ENCODE measurements at places on chromosomes 1 and 21.

GRCh38 chr1:86016076-86016759 lies 140.4 kb downstream of the COL24A1 start:
- no peak for DNase-seq

- no peak for DNase-seq
Measured at GRCh38 chr1:54940042-54940441, 40.4 kb upstream of the TMEM61 start.

GRCh38 chr1:214135886-214136285 lies 145.1 kb upstream of the SMYD2 start:
- DNase-seq: no peak

DNA sequence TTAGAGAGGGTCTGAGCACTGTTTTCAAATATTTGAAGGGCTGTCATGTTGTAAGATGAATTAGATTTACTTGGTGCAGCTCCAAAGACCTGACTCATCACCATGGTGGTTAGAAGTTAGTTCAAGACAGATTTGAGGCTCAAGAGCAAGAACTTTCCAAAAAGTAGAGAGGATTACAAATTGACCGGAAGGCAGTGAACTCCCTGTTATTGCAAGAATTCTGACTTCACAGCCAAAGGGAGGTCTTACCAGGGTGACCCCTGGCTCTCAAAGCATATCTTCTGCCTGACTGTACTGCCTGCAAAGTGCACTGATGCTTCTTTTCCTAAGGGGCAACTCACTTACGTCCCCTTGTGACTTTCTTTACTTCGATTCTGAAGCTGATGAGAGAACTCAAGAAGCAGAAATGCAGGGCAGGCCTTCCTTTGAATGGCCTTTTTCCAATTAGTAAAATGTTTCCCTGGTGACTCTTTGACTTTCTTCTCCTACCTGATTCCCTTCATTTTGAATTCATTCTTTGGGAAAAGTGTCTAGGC lies 86.4 kb downstream of the NAV1 start:
- no peak for DNase-seq

DNA sequence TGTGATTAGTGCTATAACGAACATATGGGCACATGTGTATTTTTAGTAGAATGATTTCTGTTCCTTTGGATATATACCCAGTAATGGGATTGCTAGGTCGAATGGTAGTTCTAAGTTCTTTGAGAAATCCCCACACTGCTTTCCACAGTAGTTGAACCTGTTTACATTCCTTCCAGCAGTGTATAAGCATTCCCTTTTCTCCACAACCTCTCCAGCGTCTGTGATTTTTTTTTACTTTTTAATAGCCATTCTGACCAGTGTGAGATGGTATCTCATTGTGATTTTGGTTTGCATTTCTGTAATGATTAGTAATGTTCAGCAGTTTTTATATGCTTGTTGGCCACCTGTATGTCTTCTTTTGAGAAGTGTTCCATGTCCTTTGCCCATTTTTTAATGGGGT lies 81.8 kb upstream of the SLC44A3 start:
- DNase-seq: no peak

GRCh38 chr1:231594123-231594522 lies 32.5 kb upstream of the DISC1 start:
- no peak for DNase-seq

DNA sequence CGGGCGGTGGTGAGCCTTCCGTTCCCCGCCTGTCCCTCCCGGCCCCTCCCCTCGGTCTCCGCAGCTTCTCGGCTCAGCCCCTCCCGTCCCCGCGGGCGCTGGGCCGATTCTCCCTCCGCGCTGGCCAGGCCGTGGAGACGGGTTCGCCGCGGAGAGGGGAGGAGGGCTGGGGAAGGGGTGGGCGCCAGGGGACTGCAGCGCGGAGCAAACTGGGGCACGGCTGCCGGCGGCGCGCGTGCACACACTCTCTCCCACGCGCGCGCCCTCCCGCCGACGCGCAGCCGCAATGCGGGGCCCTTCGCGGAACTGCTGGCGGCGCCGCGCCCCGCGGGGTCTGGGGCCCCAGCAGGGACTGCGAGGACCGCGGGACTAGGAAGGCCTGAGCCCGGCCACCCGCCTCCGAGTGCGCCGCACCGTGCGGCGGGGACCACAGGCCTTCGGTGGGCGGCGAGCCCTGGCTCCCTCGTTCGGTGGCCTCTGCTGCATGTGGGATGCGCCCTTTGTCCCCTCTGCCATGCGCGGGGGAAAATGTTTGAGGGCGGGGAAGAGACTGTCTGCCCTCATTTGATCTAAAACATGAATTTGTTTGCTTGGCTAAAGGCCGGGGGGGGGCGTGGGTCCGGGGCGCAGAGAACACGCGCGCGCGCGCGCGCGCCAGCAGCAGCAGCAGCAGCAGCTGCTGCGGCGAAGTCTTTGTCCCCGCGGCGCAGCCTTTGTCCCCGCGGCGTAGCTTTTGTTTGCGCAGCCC lies 90.7 kb upstream of the VAMP3 start:
- no peak for DNase-seq

DNA sequence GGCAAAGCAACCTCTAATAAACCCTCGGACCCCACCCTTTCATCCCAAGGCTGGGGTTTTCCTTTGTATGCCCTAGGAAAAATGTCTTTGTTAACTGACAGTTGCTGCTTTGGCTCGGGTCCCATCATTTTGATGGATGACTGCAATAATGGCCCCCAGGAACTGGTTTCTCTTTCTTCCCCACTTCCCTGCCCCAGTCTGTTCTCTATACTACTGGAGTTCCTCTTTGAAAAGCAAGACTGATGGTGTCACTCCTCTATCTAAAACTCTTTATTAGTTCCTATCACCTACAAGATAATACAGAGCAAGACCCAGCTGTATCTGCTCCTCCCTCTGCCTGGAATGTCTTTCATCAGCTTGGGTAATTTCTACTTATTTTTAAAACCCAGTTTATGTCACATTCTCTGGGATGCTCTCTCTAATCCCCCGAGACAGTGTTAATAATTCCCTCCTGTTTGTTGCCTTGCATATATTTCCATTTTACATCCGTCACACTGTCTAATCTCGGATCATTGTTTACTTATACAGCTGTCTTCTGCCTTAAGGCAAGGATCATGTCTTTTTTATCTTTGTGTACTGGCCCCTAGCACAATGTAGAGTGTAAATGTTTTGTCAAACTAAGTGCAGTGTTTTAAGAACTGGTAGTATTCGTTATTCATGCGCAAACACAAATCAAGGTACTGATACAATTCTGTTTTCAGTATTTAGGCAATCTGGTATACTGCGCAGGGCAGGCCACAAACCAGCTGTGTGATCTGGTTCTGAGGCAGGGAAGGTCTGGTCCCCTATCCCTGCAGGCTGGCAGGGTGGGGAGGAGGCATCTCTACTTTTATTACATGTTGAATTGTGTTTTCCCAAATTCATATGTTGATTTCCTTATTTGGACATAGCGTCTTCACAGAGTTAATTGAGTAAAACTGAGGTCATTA lies 16.1 kb downstream of the SLAMF1 start:
- DNase-seq: no peak

GRCh38 chr1:153577624-153578051 lies 12.0 kb upstream of the S100A2 start:
- DNase-seq: no peak

- no peak for DNase-seq
Measured at GRCh38 chr1:59706303-59706599, 108.5 kb upstream of the HOOK1 start.

DNA sequence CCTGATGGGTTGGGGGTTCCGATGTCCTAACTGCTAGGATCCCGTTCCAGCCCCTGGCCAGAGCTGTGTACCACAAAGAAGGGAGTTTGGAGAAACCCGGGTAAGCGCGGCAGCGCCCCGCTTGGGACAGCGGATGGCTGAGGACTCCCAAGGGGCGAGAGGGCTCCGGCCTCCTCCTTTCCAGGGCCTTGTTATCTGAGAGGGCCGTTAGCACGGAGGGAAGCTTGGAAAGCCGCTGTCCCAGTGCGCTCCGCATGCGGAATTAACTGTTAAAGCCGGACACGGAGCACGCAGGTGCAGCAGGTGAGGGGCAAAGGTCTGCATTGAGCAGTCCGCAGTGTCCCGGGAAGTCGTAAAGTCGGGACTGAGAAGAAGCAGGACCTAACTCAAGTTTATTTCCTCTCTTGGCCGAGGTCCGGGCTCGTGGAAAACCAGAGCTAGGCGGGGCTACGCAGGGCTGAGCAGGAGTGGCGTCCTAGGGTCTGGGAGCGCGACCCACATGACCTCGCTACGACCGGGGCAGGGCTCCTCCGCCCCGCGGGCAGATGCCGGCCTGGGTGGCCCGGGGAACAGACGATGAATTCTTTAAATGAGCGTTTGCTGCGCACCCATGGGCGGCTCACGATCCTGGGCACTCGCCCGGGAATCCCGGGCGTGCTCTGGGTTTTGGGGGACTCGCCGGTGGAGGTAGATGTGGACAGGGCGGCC lies 4.5 kb downstream of the LHX4 start:
- no peak for DNase-seq

- DNase-seq: no peak
Measured at GRCh38 chr1:156104065-156104810, 10.3 kb upstream of the LMNA start.

DNA sequence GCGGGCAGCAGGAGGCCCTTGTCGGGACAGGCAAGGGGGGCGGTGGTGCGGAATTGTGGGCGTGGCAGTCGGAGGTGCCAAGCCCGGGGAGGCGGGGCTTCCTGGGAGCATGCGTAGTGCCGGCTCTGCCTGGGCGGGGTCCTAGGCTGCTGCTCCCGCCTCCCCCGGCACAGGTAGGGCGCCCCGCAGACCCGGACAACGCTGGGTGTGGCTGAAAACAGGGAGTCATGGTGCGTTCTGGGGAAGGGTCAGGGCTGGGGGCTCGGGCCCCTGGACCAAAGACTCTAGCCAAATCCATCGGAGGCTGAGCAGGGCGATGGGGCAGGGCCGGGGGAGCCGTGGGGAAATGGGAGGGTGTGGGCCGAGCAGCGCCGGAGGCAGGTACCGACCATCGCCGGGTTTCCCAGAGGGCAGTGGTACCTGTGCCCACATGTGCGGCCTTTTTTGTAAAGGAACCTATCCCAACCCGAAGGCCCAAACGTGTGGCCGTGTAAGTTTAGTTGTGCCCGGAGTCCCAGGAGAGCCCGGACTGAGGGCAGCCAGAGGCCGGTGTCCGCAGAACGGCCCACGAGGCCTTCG lies 231.9 kb downstream of the SDCCAG8 start:
- no peak for DNase-seq

DNA sequence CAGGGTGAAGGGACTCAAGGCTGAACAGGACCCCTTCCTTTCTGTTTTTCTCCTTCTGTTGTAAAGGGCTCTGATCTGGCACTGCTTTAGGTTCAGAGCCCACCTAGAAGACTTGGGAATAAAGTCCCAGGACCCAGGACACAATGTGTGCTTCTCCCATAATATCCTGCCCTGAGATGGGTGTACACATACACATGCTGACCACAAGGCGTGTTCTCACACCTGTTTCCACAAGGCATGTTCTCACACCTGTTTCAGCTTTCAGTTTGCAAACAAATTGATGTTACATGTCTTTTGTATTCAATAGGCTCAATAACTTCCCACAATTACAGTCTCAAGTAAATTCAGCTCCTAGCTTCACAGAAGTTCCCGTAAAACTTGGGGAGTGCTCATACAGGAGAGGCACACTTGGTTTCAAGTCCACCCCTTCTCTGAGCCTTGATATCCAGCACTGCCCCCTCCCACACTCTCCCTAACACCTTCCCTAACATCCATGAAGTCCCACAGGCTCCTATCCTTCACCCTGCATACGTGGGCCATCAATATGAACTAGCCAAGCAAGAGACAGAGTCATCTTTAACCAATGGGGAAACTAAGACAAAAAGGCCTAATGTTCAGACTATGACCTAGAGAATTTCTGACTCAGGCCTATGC lies 41.7 kb downstream of the ERI3 start:
- DNase-seq: no peak

DNA sequence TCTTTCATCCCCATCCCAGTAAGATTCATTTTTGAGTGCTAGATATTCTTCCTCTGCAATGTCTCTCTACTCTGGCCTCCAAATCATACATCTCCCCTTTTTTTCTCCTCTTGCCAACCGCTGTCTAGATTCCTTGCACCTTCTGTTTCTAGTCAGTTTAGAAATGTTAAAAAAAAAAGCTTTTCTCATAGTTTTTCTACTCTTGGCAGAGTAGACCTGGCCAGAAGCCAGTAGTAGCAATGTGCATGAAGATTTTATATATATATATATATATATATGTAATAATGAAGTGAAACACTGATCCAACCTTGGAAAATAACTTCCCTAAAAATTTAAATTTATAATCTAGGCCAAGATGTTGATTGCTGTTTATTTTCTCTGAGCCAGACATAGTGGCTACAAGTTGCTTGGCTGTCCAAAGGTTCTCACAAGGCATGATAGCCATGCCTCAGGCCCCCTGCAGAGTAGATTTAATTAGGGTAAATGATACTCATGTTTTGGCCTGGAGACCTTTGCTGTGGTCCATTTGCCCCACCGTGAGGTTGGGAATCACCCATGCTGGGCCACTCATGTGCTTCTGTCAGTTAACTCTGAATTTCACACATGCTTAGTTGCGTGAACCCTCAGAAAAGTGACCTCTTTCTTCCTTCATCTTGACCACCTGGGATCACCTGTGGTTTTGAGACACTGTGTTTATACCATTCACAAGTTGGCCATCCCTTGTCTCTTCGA lies 103.4 kb upstream of the KCNE2 start:
- no peak for DNase-seq

DNA sequence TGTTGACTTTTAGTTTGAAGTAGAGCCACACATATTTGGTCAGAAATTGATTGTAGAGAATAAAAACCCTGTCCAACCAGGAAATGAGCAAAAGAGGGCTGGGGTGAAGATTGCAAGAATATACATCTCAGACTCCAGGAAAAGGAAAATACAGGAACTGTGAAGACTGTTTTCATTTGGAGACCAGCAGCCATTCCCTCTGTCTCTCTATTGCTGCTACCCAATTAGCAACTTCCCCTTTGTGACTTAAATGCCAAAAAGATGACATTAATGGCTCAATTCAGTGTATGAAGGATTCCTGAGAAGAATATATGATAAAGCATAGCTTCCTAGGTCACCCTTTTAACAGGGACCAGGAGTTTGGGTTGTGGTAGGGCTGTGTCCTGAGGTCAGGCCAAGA lies 31.6 kb upstream of the CEP350 start:
- no peak for DNase-seq

GRCh38 chr1:95622609-95623008 lies 388.6 kb downstream of the RWDD3 start:
- no peak for DNase-seq

- no peak for DNase-seq
Measured at GRCh38 chr1:219347921-219348391, 174.3 kb downstream of the LYPLAL1 start.

- DNase-seq: no peak
Measured at GRCh38 chr1:29974316-29974724, 738.0 kb downstream of the PTPRU start.

GRCh38 chr21:43864962-43865539 lies at the start of gene AGPAT3:
AGPAT3 (plus strand) TSS chr21:43865223; CDS start chr21:43959682, 94,459 bp downstream.
- DNase-seq: peak; percentile 25

- DNase-seq: no peak
Measured at GRCh38 chr1:94296018-94296417, 58.6 kb upstream of the ARHGAP29 start.

GRCh38 chr1:216528816-216529215 lies 105.6 kb upstream of the USH2A start:
- no peak for DNase-seq

Measured in activated CD4-positive, CD25-positive, alpha-beta regulatory T cell (primary cell).